ENCODE measurements at places on chromosomes 3 and 15.

DNA sequence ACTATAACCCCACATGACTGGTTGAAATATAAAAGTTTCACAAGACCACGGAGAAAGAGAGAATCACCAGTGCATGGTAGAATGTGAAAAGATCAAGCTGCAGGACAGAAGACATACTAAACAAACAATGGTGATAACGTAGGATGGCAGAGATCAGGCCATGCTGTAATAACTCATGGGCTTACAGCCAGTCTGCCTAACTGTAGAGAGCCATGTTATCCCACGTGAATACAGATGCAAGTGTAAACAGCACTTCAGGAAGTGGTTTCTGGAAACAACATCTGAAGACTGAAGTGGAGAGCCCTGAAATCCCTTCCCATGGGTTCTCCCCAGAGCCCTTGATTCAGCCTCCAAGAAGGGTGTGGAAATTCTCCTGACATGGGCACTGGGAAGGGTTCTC lies 103.2 kb upstream of the SLCO2A1 start:
- DNase-seq: no peak

DNA sequence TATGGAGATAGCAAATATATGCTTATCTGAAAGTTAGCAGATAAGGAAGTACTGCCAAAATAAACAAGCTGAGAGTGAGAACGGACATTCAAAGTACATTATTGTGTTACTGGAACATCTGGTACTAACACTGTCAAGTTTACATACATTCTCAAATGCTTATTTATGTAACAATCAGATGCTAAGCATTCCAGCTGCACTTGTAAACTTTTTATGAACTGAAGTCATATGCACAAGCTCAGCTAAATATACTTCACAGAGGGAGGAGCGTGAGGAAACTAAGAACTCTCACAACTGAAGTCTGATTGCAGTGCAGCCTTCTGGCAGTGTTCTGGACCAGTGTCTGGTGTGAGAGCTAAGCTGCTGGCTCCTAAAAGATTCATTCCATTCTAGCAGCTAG lies 223.7 kb upstream of the NANOGP8 start:
- DNase-seq: no peak

DNA sequence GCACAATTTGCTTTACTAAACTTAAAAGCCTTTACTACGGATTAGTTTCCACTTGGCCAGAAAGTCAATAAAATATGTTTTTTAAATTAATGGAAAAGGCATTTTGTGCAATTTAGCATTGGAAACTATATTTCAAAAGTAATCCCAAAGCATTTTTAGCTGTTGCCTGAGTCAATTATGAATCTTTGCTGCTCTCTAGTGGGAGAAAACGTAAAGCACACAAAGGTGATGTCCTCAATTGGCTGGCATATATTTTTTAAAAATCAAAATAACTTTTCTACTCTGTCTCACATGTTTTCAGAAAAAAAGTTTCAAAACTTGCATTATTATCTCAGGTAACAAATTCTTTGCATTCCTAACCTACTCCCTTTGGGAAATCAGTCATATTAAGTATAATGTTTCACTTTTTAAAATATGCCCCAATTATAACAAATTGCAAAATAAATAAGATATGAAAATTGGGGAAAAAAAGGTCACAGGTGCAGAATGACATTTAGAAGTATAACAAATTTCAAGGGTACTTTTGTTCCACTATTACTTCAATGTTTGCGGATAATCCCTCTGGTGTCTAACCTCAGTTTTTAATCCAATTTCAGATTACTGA lies 47.2 kb upstream of the TEX55 start:
- peak; percentile 56 for DNase-seq

- no peak for DNase-seq
These were observed 44.7 kb downstream of the FAM43A start for GRCh38 chr3:194730365-194730764.

GRCh38 chr15:39031596-39031995 lies 467.0 kb upstream of the RASGRP1 start:
- no peak for DNase-seq

DNA sequence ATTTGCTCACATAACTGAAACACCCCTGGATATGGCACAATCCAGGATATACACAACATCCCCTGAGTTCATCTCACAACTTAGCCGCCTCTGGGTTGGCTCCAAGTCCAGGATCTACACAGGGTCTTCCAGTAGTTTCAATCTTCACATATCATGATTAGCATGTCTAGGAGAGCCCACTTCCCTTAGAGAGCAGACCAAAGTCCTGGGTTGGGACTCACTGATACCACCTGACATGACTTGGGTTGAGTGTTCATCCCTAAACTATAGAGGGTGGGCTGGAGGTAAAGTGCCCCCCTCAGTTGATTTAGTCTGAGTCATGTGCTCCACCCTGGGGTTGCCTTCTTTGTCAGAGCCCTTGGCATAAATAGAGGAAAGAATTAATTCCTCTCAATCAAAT lies 493.6 kb upstream of the PPP2R3A start:
- no peak for DNase-seq

All from CD4-positive, alpha-beta T cell treated with Interleukin-2 at 100 ng/mL for 4 hours (primary cell).